ENCODE measurements at places on chromosomes 1 and 21.

DNA sequence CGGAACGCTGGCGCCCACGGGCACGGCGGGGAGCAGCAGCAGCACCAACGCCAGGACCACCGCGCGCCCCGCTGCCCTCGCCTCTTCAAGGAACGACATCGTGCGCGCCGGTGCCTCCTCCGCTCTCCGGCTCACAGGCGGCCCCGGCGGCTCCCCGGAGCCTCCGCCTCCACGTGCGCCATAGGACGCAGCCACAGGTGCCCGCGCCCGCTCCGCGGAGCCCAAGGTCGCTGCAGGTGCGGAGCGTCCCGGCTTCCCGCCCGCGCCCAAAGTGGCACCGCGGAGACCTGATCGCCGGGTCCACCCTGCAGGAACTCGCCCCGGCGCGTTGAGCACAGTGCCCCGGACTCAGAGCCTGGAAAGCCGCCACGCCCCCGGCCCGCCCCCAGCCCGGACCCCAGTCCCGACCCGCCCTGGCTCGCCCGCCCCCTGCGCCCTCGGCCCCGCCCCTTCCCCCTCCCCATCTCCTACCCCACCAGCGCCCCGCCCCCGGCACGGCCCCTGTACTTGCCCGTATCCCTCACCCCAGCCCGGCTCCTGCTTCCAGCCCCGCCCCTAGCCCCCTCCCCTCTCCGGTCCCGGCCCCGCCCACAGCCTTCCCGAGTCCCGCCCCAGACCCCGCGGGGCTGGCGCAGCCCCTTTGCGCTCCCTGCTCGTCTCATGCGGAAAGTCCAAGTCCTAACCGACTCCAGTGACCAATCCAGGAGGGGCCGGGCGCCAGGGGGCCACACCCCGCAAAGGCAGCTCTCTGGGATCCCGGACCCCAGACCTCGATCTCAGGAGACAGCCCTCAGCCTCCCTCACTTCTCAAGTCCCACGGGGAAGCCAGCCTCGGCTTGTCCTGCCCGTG, at the start of gene MEGF6:
Gene MEGF6, minus strand, starts transcription at position 339 of the 850 bp plus-strand sequence. Its CDS starts 240 bp downstream, at position 99.
- DNase-seq, result peak; percentile 37

DNA sequence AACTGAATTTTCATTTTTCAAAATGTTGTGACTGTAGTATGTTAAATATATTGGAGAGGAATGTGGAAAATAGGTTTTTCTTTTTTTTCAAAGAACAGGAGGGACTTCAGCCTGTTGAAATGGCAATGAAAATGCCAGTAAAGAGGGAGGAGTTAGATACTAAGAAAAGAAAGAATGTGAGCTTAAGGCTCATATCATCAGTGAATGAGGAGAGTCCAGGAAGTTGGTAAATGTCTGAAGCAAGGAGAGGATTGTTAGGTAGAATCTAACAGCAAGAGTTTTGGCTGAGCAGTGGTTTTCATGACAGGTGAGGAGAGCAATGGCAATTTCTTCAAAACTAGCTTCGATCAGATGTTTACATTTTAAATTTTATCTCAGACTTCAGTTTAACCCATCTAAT, 43.0 kb downstream of the PLA2G4A start:
- DNase-seq, result no peak

DNA sequence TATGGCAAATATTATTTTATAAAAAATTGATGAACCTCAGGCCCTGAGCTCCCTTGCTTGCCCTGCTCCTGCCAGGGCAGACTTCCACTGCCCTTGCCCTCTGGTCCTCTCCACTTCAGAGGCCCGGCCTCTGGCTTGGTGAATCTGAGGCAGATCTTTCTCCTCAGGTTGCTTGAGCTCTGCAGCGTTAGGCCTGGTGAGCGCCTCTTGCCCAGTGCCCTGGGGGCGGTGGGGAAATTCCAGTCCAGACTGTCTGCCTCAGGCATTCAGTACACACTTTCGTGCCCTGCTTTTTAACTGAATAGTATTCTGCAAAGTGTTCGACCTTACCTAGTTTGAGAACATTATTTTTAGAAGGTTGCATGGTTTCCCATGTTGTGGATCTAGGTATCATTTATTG, 98.2 kb downstream of the PCBP3 start:
- no peak for DNase-seq

DNA sequence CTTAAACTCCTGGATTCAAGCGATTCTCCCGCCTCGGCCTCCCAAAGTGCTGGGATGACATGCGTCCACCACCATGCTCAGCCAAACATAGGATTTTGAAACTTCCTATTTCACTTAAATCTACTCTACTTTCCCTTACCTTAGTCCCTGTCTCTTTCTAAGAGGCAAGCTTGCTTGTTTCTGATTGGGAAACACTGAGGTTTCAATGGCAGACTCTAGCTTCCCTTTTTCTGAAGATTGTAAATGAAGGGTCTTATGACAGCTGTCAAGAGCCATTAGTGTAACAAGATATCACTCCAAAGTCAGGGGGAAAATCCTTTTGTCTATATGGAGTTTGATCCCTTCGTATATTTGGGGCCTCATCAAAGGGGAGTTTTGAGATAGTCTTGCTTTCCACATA, 23.5 kb upstream of the LMO4 start:
- no peak for DNase-seq

GRCh38 chr21:34834290-34834689, 165.5 kb downstream of the CLIC6 start:
- no peak for DNase-seq

- no peak for DNase-seq
Measured at GRCh38 chr1:30822966-30823581, 65.5 kb upstream of the LAPTM5 start.

GRCh38 chr1:6497215-6497866, 5.9 kb upstream of the PLEKHG5 start:
- peak; percentile 18 for DNase-seq

DNA sequence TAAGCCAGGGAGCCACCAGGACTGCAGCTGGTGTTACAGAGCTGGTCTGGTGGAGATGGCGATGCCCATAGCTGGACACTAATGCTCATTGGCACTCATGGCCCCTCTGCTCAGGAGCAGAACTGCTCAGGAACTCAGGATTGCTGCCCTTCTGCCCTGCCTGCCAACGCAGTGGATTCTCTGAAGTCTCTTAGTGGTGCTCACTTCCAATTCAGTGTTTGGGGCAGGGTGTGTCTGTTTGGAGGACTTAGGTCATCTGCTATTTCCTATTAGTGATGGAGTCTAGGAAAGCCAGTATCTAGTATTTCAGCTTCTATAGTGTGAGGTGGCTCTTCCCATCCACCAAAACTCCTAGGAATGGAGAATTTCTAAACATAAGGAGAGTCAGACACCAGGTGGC, 29.1 kb downstream of the S100A10 start:
- no peak for DNase-seq

GRCh38 chr1:210049616-210050015, 111.6 kb downstream of the SYT14 start:
- no peak for DNase-seq

GRCh38 chr1:205988585-205988995, 14.6 kb downstream of the RAB7B start:
- no peak for DNase-seq

DNA sequence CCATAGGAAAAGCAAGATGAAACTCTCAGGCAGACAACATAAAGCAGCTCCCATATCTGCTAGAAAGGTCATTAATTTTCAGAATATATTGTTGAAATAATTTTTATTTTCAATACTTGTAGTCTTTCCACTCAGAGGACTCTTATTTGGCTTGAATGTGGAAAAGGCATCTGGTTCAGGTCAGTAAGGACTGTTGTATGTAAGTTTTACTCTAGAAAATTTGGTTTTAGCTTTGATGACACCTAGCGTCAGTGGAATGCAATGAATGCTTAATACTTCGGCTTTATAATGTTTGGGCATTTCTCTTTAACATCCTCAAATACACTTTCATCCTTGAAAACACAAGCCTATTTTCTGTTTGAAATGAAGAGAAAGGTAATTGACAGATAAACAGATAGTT, 63.3 kb downstream of the LRRC40 start:
- no peak for DNase-seq

DNA sequence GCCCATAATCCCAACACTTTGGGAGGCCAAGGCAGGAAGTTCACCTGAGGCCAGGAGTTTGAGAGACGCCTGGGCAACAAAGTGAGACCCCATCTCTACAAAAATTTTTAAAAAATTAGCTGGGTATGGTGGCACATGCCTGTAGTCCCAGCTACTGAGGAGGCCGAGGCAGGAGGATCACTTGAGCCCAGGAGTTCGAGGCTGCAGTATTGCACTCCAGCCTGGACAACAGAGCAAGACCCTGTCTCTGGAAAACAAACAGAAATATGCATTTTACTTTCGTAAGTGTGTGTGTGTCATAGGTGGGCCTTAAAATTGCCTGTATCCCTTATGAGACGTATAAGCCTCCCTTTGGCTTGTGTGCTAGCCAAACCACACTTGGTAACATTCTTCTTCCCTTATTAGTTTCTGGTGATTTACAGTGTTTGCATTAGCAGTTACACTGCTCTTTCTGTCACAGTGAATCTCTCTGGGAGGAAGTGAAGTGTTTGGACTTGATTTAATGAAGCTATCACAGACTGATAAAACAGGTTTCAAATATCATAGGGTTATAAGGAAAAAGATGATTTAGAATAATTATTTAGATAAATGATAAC, 48.9 kb upstream of the KIF26B start:
- no peak for DNase-seq

DNA sequence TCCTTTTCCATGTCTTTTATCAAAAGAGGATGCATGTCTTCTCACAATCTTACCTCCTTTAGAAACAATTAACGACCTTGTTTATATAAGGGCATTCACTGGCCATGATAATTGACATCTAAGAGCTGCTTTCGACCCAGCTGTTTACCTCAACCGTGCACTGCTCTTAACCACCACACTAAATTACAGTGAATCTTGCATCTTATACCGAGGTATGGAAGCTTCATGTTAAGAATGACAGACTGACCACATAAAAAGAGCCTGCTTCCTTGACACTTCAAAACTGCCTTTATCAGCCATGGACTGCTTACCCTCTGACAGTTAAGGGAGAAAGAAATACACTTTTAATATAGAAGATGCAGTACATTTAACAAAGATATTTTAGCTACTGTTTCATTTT, 301.7 kb upstream of the LYPLAL1 start:
- no peak for DNase-seq

GRCh38 chr1:36829066-36829465, 205.2 kb downstream of the GRIK3 start:
- no peak for DNase-seq

- no peak for DNase-seq
Measured at GRCh38 chr1:201404722-201405483, 5.8 kb upstream of the LAD1 start.

DNA sequence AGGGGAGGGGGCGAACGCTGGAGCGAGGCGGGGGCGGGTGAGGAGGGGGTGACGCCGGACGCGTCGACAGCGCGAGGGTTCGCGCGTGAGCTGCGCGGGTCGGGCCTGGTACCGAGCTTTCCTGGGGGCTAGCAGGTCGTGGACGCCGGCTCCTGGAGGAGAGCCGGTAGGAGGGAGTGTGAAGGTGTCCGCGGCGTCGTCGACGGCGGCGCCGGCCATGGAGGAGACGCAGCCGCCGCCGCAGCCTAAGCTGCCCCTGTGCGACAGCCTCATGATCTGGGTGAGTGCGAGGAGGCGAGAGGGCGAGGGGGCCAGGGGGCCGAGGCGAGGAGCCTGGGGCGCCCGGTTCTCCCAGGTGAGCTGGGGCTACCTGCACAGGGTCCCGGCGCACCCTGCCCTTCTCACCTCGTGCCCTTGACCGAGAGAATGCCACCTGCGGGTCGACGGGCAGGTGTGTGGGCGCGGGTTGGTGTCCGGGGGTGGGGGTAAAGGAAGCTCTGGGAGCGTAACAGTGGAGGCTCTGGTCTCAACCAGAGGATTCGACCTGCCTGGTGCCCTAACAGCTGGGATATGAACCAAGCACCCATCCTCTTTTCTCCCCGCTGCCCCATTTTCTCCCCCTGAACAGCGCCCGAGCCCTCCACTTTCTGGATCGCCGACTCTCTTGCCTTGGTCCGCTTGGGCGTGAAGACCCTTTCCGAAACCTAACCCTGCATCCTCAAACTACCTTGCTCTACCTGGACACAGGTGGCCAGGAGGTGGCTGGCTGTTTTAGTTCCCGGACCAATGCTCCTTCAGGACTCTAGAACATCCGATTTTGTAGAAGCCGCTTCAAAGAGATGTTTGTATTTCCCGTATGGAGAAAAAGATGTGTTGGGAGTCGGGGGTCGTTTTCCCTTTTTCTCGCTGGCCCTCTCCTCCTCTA, at the start of gene HOOK1:
Gene HOOK1, plus strand, starts transcription at position 49 of the 925 bp plus-strand sequence. Its CDS starts 169 bp downstream, at position 218.
- peak; percentile 0 for DNase-seq

DNA sequence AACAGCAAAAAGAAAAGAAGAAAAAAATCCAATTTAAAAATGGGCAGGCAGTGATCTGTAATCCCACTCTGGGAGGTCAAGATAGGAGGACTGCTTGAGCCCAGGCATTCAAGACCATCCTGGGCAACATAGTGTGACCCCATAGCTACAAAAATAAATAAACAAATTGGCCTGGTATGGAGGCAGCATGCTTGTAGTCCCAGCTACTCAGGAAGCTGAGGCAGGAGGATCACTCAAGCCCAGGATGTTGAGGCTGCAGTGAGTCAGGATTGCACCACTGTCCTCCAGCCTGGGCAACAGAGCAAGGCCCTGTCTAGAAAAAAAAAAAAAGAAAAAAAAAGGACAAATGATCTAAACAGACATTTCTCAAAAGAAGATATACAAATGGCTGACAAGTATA, 99.6 kb downstream of the EIF4G3 start:
- DNase-seq, result no peak

- DNase-seq, result no peak
Measured at GRCh38 chr1:198160946-198161614, 4.3 kb downstream of the NEK7 start.

- DNase-seq, result no peak
Measured at GRCh38 chr1:109615879-109616278, 3.5 kb downstream of the GNAT2 start.

DNA sequence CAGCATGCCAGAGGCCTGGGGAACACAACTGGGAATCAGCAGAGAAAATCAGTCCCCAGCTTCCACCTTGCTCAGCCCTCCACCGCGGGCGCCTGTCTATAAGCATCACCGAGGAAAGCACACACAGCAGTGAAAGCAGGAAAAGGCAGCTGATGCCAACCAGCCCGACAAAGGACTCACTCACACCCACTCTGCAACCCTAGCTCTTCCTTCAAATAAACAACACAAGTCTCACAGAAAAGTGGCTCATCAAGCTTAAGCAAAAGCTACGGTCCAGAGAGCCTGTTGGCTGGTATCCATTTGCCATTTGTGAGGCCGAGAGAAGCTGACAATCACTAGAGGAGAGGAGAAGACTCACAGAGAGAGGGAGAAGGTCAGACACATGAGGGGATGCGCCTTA, 27.1 kb downstream of the MRAP start:
- no peak for DNase-seq

GRCh38 chr1:229325853-229326487, 16.9 kb downstream of the CCSAP start:
- DNase-seq, result no peak

- DNase-seq, result no peak
Measured at GRCh38 chr1:208254376-208254775, 10.2 kb upstream of the PLXNA2 start.

DNA sequence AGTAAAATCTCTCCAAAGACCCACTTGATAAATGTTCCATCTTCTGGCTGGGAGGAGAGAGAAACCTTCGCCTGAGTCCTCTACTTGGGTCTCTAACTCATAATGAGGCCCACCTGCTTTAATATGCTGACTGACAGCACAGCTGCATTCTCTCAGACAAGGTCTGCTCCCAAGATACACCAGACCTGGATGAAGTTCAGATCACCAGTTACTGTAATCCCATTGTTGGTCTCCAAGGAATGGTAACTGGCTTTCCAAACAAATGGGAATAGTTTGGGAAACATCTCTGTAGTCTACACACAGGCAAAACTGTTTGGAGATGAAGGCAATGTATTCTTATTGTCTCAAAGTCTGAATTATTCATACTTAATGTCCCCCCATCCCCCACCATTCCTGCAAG, 27.9 kb upstream of the COL24A1 start:
- DNase-seq, result no peak

- DNase-seq, result no peak
Measured at GRCh38 chr1:196366817-196367495, 241.3 kb downstream of the KCNT2 start.

Data from stimulated activated CD8-positive, alpha-beta memory T cell treated with anti-CD3 and anti-CD28 coated beads, Interleukin-4, amount 100 ng/mL, for 1 hour (primary cell).